NCI-H1436 (cell line): ENCODE measurements at places on chromosomes 7 and 10.

- DNase-seq: no peak
Measured at GRCh38 chr10:35946556-35946955, 304.5 kb upstream of the FZD8 start.

- DNase-seq: no peak
Measured at GRCh38 chr10:93473804-93474472, 8.2 kb downstream of the MYOF start.

DNA sequence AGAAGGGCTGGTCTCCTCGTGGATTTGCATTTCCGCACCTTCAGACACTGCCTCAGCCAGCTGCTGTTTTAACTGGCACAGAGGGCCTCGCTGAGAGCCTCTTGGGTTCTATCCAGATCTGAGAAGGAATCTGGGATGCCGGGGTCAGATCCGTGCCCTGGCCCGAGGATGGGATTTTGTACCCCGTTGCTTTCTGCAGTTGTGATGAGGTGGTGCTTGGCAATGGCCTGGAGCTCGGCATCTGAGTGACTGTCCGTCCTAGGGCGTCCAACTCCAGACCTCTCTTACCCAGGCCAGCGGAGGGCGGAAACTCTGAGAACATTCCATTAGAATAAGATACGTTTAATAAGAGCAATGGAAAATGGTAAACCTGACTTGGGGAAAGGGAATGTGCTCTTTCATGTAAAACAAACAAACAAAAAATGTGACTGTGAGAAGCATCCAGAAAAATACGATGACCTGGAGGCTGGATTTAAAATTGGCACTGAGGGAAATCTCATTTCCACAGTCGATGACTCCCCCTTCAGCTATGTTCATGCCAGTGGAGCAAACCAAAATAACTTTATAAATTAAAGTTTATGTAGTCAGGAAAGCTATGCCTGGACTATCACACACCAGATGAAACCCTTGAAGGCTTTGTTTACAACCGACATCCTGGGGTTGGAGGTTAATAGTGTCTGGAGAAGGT, 39.6 kb downstream of the GRK5 start:
- no peak for DNase-seq

GRCh38 chr10:24331457-24331856, 122.5 kb downstream of the KIAA1217 start:
- DNase-seq: no peak

- DNase-seq: no peak
Measured at GRCh38 chr7:105298439-105298894, 90.3 kb downstream of the SRPK2 start.

- no peak for DNase-seq
Measured at GRCh38 chr7:34034728-34035127, 129.4 kb downstream of the BMPER start.
